Posterior vena cava (tissue), 2 donors: ENCODE measurements at places on chromosomes 7 and 10.
A peak's percentile ranks its signal among the peaks of the same experiment; 100 is the strongest.

GRCh38 chr7:50595491-50596102, 30.4 kb upstream of the DDC start:
- DNase-seq = no peak

DNA sequence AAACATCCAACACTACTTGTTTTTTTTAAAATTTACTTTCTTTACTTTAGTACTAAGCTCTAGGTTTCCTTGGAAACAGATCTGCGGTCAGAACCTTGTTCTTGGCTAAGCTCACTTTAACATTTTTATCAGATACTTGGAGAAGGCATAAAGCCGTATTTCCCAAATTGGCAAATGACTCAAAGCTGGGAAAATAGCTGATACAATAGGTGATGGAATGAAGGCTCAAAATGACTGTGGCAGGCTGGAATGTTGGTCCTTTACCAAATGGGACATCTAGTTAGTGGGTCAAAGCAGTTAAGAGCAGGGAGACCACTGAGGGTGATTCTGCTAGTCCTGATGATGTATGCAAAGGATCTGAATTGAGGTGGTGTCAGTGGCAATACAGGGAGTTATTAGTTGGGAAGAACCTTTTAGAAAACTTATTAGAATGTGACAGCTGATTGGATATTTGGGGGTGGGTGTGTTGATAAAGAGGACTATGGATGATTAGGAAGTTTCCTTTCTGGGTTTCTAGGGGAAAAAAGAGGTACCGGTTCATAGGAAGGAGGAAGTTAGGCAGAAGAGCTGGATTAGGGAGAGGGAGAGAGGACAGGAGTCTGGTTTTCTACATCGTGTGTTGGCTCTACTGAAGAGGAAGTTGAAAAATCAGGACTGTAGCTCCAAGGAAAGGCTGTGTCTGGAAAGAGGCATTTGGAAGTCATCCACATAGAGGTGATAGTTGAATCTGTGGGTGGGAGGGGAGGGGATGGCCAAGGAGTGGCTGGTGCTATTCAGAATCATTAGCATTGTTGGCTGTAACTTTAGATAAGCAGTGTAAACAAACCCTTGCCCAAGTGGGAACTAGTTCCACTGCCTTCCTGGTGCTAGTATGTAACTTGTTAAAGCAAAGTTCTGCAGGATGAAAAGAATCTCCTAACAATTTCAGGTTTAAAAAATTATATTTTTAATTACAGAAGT, 13.1 kb downstream of the PLCE1 start:
- no peak for DNase-seq

DNA sequence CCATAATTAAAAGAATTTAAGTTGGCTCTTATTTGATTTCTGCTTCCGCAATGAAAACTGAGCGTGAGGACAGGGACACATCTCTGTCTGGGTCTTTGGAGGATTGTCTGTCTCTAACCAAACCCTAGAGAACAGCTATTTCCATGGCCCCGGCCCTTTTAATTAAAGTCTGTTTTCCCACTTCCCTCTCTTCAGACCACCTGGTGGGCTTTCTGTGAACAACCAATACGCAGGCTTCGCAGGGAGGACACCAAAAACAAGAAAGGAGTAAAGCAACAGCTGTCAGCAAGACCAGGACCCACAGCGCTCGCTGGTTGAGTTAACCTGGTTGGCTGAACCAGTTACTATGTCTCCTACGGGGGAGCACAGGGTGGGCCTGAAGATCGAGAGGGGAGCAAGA, 217.1 kb upstream of the FRMD4A start:
- DNase-seq = no peak

DNA sequence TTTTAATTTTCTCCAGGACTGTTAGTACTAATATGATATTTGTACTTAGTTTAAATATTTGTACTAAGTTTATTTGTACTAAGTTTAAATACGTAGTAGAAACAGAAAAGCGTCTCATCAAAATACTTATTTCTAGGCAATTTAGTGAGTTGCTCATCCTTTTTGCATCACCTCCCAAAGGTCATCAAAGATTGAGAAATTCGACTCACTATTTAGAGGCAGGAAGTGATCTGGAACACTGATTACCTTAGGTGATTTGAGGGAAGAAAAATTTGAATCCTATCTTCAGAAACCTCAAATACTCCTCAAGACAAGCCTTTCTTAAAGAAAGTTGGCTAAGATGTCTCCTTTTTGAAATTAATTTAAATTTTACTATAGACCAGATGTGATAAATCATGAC, 14.5 kb downstream of the WNT16 start:
- no peak for DNase-seq

DNA sequence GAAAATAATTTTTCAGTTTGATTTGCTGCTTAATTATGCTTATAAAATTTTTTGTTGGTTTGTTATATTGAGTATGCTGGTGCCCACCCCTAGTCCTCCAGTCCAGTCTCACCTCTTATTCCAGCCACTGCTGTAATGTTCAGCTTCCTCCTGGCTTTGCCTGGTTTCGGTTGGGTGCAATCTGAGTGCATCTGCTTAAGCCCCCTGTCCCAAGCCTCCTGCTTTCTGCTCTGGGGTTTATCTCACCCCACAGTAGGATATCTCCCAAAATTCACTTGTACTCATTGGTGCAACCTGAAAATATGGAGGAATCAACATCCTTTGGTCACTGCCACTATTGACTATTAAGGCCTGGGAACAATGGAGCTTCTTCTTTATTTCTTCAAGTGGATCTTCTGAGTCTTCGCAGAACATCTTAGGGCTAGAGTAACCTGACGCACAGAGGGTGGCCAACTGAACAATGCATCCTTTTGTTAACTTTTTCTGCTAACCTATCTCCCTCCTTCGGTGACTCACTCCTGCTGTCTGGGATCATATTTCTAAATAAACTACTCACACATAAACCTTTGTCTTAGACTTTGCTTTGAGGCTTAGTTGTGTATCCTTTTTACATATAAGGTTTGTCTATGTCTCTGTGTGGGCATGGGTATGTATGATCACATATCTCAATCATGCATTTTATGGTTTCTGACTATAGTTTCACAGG, 19.1 kb upstream of the SOSTDC1 start:
- no peak for DNase-seq

DNA sequence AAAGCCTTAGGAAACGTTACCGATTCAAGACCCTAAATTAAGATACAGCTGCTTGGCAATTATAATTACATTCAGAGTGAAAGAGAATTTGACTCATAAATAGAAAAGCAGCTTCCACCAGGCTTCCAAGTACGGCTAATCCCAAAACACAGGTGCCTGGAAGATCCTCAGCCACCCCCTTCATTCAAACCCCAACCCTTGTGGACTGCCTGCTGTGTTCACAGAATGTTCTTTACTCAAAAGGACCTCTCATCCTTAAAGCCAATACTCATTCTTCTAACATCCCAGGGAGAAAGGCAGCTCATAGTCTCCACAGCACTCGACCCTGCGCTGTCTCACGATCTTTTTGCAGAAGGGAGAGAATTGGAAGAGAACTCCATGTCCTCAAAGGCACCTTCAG, 32.9 kb downstream of the RNF32 start:
- DNase-seq = no peak

DNA sequence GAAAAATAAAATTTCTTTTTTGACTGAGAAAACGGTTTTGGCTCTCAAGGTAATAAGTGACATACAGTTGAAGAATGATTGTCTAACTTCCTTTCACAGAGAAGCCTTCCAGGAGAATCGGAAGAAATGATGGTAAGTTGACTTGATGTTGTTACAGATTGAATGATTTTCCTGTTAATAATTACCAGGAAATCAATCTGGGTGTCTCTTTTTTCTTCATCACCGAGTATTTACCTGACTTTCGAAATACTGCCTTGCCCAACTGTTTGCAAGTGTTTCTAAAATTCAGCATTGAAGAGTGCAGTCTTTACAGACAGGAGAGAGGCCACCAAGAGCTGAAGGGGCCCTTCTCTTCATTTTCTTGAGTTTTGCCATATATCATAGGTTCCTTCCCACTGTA, 4.0 kb downstream of the ITIH2 start:
- no peak for DNase-seq

- no peak for DNase-seq
Measured at GRCh38 chr7:30502470-30503251, 2.0 kb downstream of the GGCT start.

GRCh38 chr10:43961523-43962345, 313.1 kb upstream of the ZNF32 start:
- peak; percentile 54 for DNase-seq

GRCh38 chr7:36781011-36781738, 56.9 kb upstream of the AOAH start:
- DNase-seq = no peak

DNA sequence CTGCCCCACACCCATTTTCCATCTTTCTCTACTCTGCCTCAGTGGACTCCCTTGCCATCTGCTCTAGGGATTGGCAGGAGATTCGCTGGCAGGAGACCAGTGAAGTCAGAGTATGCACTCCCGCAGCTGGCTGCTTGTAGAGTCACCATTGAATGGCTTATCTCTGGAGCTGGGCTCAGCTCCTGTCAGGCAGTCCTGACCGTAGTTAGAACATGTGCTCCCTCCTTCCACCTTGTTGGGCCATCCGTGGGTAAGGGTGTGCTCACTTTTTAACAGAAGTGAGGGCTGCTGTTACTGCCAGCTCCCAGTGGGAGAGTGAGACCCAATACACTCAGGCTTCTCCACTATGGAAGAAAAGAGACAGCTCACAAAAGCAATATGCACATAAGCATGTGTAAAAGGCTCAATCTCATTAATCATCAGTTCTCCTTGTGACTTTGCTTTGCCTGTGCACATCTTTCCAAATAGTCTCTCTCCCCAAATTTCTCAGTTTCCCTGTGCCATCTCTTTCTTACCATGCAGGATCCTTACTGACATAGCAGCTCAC, 773.3 kb downstream of the GRID1 start:
- no peak for DNase-seq

GRCh38 chr10:16570731-16571130, 49.1 kb upstream of the C1QL3 start:
- no peak for DNase-seq

DNA sequence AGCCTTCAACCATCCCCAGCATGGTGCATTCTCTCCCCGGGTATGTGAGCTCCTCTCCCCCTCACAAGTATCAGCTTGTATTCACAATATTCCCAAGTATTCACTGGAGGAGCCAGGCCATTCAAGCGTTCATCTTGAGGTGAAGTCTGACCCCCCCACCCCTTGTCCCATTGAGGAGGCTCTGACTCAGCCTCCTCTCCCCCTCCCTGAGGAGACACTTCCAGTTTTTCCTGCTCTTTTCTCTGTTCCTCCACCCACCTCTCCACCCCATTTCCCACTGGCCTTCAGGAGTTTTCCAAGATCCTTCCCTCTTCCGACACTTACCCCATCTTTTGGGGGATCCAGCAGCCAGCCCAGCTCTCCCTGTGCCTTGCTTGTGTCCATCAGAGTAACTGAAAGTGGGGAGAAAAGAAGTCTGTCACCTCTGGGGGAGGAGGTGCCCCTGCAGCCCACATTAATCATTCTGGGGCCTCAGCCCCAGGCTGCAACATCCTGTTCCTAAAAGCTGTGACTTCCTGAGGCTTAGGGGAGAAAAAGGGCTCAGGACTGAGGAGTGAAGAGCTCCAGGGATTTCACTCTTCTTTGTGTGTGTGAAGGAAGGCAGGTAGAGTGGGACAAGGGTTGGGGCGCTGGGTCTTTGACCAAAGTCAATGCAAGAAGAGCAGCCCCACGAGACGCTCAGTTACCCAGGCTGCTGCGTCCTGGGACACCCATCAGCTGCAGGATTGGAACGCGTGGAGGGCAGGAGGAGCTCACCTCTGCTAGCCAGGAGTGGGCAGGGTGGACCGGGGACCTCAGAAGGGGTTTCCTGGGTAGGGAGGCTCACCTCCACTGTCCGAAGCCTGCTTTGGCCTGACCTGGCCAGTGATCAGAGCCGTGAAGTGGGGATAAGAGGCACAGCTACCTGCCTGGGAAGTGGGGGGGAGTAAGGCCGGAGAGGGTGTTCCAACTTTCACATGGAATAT, 1.1 kb downstream of the EPHA1 start:
- DNase-seq = no peak

- DNase-seq = no peak
Measured at GRCh38 chr10:58157076-58157766, 110.5 kb downstream of the IPMK start.

GRCh38 chr10:84783909-84784308, 455.5 kb downstream of the CCSER2 start:
- DNase-seq = no peak

- peak; percentile 66 for DNase-seq
Measured at GRCh38 chr10:71211053-71211452, 1.3 kb upstream of the UNC5B start.

DNA sequence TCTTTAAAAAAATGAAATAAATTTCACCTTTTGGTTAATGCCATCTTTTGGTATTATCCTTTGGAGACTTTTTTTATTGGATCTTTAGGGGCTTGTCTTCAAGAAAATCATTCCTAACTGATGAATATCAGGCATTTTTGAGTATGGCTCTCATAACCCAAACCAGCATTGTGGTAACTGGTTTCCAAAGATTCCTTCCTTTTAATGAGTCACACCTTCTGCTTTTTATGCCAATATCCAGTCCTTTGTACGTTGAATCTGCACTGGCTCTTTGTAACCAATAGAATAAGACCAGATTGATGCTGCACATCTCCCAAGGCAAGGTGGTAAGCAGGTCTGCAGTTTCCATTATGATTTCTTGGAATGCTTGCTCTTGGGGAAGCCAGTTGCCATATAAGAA, 89.1 kb downstream of the GPR158 start:
- DNase-seq = no peak
